ENCODE measurements at places on chromosomes 3 and 15.

GRCh38 chr3:154584974-154585373, 155.0 kb upstream of the GPR149 start:
- no peak for DNase-seq

GRCh38 chr3:73319179-73319769, 257.8 kb downstream of the EBLN2 start:
- no peak for DNase-seq

DNA sequence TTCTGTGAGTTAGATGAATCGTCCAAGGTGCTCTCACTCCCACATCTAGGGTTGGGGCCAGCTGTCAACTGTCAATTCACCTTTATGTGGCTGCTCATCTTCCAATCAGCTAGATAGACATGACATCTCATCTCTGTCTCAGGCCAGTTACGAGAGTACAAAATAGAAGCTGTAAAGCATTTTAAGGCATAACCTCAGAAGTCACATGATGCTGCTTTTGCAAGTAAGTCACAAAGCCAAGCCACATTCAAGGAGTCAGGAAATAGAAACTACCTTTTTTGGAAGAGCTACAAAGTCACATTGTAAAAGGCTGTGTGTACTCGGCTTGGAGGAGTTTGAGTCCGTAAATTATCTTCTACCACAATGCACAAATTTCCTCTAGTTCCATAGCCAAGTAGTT, 5.1 kb upstream of the CCR1 start:
- no peak for DNase-seq

DNA sequence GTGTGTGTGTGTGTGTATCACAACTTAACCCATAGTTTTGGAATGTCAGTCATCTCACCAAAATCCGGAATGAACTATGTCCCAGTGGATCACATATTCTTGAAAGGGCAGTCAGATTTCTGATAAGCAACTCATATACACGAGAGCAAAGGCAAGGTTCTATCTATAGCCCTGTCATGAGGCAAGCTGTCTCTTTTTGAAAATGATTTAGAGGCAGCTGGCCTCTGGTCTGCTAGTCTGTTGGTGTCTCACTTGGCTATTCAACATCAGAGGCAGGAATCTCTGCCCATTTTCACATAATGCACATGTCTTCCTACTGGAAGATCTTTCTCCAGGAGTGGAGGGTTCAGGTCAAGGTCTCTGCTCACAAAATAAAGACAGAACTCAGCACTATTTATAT, 79.8 kb downstream of the CNTN6 start:
- no peak for DNase-seq

DNA sequence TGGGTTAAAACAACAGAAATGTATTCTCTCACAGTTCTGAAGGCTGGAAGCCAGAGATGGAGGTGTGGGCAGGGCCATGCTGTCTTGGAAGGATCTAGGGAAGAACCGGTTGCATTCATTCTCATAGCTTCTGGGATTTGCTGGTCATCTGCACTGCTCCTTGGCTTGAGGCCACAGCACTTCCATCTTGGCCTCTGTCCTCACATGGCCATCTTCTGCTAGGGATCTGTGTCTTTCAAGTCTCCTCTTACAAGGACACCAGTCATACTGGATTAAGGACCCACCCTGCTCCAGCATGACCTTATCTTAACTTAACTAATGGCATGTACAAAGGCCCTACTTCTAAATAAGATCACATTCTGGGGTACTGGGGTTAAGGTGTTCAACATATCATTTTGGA, 47.7 kb downstream of the RPLP1 start:
- no peak for DNase-seq

DNA sequence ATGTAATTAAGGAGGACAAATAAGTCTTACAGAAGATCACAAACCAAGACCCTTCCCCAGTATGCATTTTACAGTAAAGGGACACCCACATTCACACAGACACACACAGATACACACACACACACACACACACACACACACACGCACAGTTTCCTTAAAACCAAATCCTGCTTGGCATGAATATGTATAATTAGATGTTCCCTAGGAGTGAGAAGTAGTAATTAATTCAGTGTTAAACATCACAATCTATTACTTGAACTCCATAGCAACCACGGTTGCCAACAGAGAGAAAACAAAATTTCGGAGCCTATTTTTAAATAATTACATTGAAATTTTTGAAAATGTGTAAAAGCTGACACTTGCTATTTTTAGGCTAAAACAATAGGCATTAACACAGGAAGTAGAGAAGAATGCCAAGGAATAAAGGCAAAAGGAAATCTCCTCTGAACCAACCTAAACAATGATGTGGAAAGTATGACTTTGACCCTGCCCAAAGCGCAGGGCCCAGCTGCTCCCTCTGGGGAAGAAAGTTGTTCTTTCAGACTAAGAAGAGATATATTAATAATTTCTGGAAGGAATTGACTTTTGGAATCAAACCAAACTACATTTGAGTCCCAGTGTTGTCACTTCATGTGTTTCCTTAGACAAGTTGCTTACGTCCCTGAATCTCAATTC, 215.3 kb downstream of the CPNE4 start:
- DNase-seq = no peak

GRCh38 chr3:37800022-37800551, 61.6 kb upstream of the CTDSPL start:
- peak; percentile 3 for DNase-seq

DNA sequence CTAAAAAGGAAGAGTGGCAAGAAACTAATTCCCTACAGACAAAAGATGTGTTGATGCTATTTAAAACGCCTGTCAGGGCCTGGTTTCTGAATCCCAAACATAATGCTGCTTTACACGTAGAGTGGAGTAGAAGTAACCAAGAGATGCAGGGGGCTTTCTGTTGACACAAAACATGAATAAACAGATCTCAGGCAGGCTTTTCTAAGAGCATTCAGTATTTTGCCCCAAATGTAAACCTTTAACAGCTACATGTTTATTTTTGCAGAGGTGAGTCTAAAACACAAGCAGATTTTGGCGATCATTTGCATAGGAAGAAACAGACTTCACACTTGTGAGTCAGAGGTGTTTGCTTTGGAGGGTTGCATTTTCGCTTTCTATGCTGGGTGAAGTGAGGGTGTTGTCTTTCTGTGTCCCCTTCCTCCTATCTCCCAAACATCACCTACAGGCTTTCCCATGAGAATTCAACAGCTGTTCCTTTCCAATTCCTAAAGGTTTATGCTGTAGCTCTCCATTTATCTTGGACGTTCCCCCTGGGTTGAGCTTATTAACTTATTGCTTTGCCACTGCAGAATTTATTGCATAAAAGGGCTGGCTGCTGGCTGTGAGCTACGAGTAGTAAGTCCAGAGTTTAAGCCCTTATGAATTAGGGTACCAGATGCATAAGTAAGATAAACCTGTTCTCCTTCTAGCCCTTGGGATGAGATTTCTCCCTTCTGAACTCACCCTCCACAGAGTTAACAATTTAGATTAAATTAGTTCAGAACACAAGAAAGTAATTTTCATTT, 156.7 kb downstream of the DIPK2A start:
- no peak for DNase-seq

GRCh38 chr15:28942046-28942445, 56.3 kb downstream of the APBA2 start:
- DNase-seq = no peak

GRCh38 chr15:70589728-70590127, 173.6 kb downstream of the UACA start:
- peak; percentile 29 for DNase-seq

GRCh38 chr3:123267821-123268220, 66.1 kb downstream of the SEC22A start:
- DNase-seq = no peak

All from femur (tissue), 1 donor.